Cardiac muscle cell (in vitro differentiated cells and primary cell): ENCODE measurements at places on chromosomes 11 and 22. TPM values are rescaled to one million over a fixed set of nuclear protein-coding genes. Genes with fewer than 3 reads are reported as not detected.

GRCh38 chr11:88439356-88439755 is 101.8 kb upstream of the CTSC start:
- H3K36me3 ChIP-seq = no peaks in the 10 kb centered on the region
- H3K27ac ChIP-seq = no peak overlapping the region
- H3K4me3 ChIP-seq = no peak overlapping the region
- no peak for DNase-seq

DNA sequence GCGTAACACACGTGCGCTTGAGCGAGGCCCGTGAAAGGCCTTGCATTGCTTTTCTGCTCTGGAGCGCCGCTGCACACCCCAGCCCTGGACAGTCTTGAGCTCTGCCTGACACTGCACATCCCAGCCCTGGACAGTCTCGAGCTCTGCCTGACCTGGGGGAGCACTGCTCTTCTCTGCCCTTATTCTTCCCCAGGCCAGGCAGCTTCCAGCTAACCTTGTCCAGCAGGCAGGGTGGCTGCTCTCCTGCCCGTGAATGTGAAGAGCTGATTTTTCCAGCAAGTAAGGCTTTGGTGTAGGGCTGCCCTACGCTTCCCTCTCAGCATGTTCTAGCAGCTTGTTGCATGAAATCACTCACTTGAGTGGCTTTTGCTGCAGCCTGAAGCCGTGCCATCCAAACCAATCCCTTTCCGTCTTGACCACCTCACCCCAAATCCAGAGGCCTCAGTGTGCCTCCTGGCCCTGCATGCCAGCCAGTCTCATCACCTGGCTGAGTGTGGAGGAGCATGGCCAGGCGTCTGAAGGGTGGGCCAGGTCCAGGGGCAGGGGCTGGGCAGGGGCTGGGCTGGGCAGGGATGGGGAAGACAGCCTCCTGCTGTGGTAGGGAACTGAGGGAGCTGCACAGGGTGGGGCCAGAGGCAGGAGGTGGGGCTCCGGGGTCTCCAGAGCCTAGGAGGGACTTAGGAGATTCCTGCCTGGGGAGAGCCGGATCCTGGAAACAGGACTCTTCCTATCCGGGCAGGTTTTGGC is 89.5 kb upstream of the B3GAT1 start:
- H3K36me3 ChIP-seq = no peaks in the 10 kb centered on the region
- H3K4me1 ChIP-seq = no peaks in the 10 kb centered on the region
- DNase-seq = no peak
- H3K27me3 ChIP-seq = no peaks in the 10 kb centered on the region
- no peak overlapping the region for H3K27ac ChIP-seq

- H3K4me1 ChIP-seq = peaks cover 6% of the 10 kb centered on the region
- peak; percentile 68 for DNase-seq
- no peak overlapping the region for H3K27ac ChIP-seq
- no peaks in the 10 kb centered on the region for H3K27me3 ChIP-seq
- H3K36me3 ChIP-seq = no peaks in the 10 kb centered on the region
Observed at GRCh38 chr22:35930933-35931332, 97.7 kb downstream of the RBFOX2 start.

DNA sequence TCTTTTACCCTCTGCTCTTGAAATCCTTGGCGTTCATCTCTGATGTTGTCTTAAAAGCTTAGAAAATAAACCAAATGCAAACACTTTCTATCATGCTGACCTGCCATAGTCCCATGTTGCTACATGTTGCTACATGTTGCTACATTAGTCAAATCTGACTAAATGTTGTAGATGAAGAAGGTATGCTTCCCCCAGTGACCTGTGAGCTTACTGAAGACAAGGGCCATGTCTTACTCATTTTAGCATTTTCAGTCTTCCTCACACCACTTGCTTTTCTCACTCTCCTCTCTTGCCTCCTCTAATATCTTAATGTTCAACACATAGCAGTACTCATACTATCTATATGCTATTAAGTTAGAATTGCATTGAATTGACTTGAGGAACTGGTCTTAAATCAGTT is 346.4 kb upstream of the MTNR1B start:
- H3K4me3 ChIP-seq = no peak overlapping the region
- H3K27me3 ChIP-seq = no peaks in the 10 kb centered on the region
- H3K36me3 ChIP-seq = no peaks in the 10 kb centered on the region
- H3K27ac ChIP-seq = no peak overlapping the region

DNA sequence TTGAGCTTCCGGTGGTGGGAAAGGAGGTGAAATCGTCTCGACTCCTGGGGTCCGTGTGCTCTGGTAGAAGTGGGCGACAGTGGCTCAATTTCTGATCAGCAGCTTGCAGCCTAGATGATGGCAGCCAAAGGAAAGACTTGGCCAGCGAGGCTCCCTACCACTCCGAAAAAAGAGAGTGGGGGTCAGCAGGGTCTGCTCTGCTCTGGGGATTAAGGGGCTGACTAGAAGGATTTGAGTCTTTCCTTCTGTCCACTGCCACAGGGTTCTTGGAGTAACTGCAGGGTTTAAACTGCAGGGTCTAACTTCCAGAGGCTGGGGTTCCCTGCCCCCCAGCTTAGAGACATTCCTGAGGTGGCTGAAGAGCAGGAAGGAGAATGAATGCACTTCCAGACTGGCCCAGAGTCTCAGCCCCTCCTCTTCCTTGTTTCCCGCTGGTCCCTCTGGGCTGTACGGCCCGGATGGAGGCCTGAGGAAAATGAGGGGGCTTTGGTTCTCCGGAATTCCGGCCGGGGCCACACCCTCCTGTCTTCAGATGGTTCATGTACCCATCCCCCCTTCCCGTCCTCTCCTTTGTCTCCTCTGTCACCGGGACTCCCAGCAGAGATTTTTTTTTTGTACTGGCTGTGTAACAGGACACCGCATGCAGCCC is 907 bp downstream of the SERPINH1 start:
- H3K27me3 ChIP-seq = no peaks in the 10 kb centered on the region
- DNase-seq = peak; percentile 53
- peak overlapping the region; percentile 95 for H3K27ac ChIP-seq
- peaks cover 18% of the 10 kb centered on the region for H3K36me3 ChIP-seq
- H3K4me3 ChIP-seq = peak overlapping the region; percentile 64

The KRTAP5-2 gene
- total RNA-seq = not detected in 2 replicates

GRCh38 chr11:4164884-4165590 is 70.4 kb downstream of the RRM1 start:
- no peak overlapping the region for H3K4me3 ChIP-seq
- no peak for DNase-seq
- H3K27ac ChIP-seq = no peak overlapping the region
- no peaks in the 10 kb centered on the region for H3K27me3 ChIP-seq
- H3K4me1 ChIP-seq = no peaks in the 10 kb centered on the region

The PLXNB2 gene
- 142 and 195 TPM in 2 replicates for total RNA-seq

DNA sequence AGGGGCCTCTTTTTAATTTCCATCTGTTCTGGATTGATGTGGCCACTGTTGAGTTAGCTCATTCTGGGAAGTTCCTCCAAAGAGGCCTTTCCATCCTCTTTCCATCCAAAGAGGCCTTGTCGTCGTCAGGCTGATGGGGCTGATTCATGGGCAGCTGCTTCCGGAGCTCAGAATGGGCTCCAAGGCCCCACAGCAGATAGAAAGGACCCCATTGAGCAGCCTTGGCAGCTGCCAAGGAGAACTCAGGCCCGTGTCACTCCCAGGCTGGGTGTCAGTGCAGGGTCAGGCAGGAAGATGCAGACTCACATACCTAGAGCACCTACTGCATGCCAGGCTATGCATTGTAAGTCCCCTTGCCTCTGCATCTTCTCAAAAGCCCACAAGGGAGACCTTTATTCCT is 524.1 kb downstream of the MIAT start:
- no peak overlapping the region for H3K27ac ChIP-seq
- DNase-seq = no peak
- no peaks in the 10 kb centered on the region for H3K4me1 ChIP-seq
- H3K27me3 ChIP-seq = peaks cover 3% of the 10 kb centered on the region

The SLC22A25 gene
- not detected in 2 replicates for total RNA-seq

- H3K27me3 ChIP-seq = peaks cover 4% of the 10 kb centered on the region
- no peaks in the 10 kb centered on the region for H3K36me3 ChIP-seq
- no peak overlapping the region for H3K4me3 ChIP-seq
- no peak for DNase-seq
- peaks cover 29% of the 10 kb centered on the region for H3K4me1 ChIP-seq
Observed at GRCh38 chr11:128499613-128500253, 87.6 kb downstream of the ETS1 start.

DNA sequence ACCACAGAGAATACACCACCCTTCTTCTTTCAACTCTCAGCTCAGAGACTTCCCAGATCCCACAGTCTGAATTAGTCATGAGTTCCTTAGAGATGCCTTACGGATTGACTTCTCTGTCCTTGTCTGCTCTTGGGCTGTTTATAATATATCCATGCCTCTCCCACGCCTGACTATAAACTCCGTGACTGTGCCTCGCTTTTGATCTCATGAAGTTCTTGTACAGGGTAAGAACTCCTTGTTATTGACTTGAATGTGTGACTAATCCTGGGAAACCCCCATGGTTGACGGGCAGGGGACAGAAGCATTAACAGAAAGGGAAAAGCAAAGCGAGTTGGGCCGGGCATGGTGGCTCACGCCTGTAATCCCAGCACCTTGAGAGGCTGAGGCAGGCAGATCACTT is 62.4 kb upstream of the POU2AF1 start:
- H3K4me3 ChIP-seq = no peak overlapping the region
- no peaks in the 10 kb centered on the region for H3K27me3 ChIP-seq
- H3K4me1 ChIP-seq = no peaks in the 10 kb centered on the region
- H3K36me3 ChIP-seq = no peaks in the 10 kb centered on the region
- H3K27ac ChIP-seq = no peak overlapping the region

The FAM180B gene
- not detected in 2 replicates for total RNA-seq

The LGR4 gene
- 84.2 and 89.3 TPM in 2 replicates for total RNA-seq

DNA sequence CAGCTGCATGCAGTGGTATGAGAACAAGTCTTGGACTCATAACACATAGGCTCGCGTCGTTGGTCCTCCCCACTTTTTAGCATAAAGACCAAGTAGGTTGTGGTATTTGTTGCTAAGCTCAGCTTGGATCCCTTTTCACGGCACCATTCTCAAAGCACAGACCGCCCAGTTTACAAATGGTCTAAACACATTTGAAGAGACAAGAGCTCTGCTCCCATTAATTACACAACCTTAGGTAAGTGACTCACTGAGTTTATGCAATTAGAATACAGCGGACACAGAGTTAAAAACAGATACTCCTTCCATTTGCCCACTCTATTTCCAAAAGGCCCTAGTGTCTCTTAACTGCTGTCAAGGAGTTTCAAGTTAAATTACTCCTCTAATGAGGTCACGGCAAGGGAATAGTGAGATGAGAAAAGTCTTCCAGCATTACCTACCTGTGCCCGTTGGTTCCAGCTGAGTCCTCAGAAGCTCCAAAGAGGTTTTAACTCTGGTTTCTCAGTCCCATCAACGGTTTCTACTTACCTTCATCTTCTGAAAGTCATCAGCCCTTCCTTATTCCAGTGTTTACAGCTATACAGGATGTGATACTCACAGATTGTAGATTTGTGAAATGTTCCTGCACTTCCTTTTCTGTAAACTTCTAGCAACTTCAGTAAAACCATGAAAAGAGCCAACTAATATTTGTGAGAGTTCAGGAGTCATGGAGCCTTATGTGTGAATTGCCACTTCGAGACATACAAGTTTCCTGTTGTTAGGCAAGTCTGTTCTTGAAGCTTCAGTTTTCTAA is at the start of gene MS4A6A:
Gene MS4A6A (minus strand): TSS at position 543 of the 790 bp plus-strand sequence. CDS start 1,356 bp downstream, outside the sequence.
- H3K27me3 ChIP-seq = no peaks in the 10 kb centered on the region
- no peaks in the 10 kb centered on the region for H3K36me3 ChIP-seq
- DNase-seq = no peak
- no peaks in the 10 kb centered on the region for H3K4me1 ChIP-seq

DNA sequence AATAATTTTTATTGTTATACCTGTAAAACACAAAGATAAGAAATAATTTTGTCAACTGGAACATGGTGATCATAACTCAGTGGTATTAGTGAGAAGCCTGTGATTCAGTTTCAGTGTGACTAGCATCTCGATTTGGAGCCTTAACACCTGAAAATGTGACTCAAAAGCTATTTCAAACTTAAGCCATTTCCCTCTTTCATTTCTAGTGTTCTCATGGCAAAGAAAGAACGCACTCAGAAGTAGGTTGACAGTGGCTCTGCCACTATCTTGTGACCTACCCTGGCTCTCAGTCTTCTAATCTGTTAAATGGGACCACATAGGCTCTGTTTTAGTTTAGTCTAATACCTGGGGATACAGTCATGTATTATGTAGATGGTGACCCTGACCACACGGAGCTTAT is 62.7 kb downstream of the ISX start:
- no peak for DNase-seq
- no peak overlapping the region for H3K27ac ChIP-seq
- no peaks in the 10 kb centered on the region for H3K27me3 ChIP-seq
- no peak overlapping the region for H3K4me3 ChIP-seq

The SLC17A6 gene
- total RNA-seq = not detected in 2 replicates

GRCh38 chr11:1163321-1163910 is 5.7 kb downstream of the MUC5AC start:
- H3K27me3 ChIP-seq = no peaks in the 10 kb centered on the region
- no peak for DNase-seq
- H3K27ac ChIP-seq = no peak overlapping the region

The LDHAL6A gene
- total RNA-seq = not detected in 2 replicates

- no peak overlapping the region for H3K27ac ChIP-seq
- no peak for DNase-seq
- H3K36me3 ChIP-seq = peaks cover 26% of the 10 kb centered on the region
- no peak overlapping the region for H3K4me3 ChIP-seq
Observed at GRCh38 chr22:29811377-29811776, 26.7 kb downstream of the ASCC2 start.

The STT3A gene
- total RNA-seq = 65.5 and 78.5 TPM in 2 replicates

DNA sequence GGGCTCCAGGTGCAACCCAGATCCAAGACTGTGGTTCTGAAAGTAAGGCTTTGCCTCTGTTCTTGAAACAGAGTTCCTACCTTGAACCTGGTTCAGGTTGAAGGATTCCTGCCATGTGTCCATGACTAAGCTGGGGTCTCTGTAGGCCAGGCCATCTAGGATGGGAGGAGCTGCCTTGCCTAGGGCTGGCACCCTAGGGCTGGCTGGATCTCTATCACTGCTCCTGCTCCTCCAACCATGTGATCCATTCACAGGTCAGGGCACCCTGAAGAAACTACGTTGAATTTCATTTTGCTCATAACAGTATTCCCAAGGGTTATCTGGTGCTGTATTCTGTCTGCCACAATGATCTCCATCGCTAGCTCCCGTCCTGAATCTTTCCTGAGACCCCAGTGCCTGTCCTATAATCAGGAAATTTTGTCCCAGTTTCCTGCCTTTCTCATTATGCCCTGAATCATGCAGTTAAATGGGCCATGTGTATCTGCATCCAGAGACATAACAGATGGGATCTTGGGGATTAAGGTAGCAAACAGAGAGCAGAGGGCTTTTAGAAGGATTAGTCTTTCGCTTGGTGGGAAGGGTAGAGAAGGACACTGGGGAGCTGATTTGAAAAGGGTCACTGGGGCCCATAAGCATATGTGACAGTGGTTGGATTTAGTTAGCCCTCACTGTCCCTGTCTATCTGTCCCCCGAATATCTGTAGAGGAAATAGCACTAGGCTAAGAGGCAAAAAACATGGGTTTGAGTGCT is 98.2 kb upstream of the MTMR2 start:
- no peak for DNase-seq
- no peaks in the 10 kb centered on the region for H3K4me1 ChIP-seq
- no peaks in the 10 kb centered on the region for H3K36me3 ChIP-seq
- no peak overlapping the region for H3K27ac ChIP-seq
- no peaks in the 10 kb centered on the region for H3K27me3 ChIP-seq

- H3K27ac ChIP-seq = no peak overlapping the region
- peaks cover 10% of the 10 kb centered on the region for H3K4me1 ChIP-seq
- no peak overlapping the region for H3K4me3 ChIP-seq
Observed at GRCh38 chr22:44592126-44592823, 94.2 kb upstream of the RTL6 start.

GRCh38 chr11:99585606-99586005 is 564.9 kb downstream of the CNTN5 start:
- H3K4me1 ChIP-seq = no peaks in the 10 kb centered on the region
- H3K36me3 ChIP-seq = no peaks in the 10 kb centered on the region
- H3K27me3 ChIP-seq = no peaks in the 10 kb centered on the region
- DNase-seq = no peak
- no peak overlapping the region for H3K4me3 ChIP-seq

The ESAM gene
- total RNA-seq = 1.5 and 1.8 TPM in 2 replicates
